NCI-H526 treated with DMSO at 0.1 percent for 48 hours (cell line): ENCODE measurements at places on chromosomes 2 and 18.

DNA sequence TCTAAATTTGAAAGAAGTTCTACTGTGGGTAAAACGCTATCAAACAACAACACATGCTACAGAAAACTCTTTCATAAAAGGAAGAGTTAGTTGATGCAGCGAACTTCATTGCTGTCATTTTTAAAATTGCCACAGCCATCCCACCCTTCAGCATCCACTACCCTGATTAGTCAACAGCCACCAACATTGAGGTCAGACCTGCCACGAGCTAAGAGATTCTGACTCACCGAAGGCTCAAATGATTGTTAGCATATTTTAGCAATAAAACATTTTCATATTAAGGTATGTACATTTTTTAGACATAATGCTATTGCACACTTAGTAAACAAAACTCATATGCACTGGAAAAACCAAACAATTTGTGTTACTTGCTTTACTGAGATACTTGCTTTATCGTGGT is 347.1 kb downstream of the CLIP4 start:
- no peak for DNase-seq

DNA sequence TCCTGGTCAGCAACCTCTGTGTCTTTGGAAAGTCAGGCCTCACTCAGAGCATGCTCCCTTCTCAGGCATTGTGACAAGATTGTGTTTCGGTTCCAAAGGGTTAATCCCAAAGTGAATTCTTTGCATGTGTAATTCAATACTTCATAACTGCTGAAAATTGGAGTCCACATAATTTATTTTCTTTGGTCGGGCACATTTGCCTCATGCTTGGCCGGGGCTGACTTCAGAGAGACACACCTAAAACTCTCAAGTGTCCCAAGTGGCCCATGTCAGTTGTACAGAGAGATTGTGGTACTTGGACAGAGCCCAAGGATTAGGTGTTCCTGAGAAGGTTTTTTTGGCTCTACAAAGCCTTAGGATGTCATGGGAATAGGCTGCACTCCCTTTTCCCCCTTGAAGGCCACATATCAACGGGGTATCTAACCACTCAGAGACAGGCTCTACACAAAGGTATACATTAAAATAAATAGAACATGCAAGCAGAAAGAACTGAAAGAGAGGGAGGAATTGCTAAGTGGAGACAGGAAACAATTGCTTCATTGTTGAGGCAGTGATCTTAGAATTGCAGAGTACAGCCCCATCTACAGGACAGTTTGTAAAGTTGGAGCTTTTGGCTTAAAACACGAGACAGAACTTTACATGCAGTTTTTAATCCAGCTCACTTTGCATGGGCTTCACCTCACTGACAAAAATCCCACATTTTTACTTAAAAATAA is 1232.3 kb upstream of the ZEB2 start:
- DNase-seq: peak; percentile 73

- DNase-seq: no peak
Measured at GRCh38 chr2:9004338-9005204, 1.1 kb upstream of the MBOAT2 start.

- no peak for DNase-seq
Measured at GRCh38 chr2:214624166-214624760, 185.2 kb downstream of the BARD1 start.

DNA sequence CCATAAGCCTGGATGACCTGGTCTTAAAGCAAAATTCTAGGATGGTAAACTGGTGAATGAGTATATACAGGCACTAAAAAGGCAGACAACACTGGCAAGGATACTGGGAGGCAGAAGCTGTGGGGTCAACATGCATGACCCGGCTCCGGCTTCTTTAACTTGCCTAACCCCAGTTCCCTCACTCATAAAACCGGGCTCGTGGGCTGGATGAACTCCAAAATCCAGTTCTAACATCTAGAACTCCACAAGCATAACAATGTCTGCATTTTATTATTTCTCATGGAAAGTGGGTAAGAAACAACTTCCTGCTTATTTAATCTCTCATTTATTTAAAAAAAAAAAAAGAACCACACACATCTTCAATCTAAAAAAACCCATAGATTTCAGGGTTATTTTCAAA is 57.3 kb downstream of the FARSB start:
- DNase-seq: no peak
